ENCODE measurements at places on chromosomes 12 and 14.

- DNase-seq = no peak
Observed at GRCh38 chr12:125473501-125473900, 408.3 kb downstream of the AACS start.

GRCh38 chr14:91115986-91116770 is 2.3 kb downstream of the DGLUCY start:
- DNase-seq = no peak

GRCh38 chr14:80523518-80524117 is 312.3 kb upstream of the DIO2 start:
- DNase-seq = no peak

DNA sequence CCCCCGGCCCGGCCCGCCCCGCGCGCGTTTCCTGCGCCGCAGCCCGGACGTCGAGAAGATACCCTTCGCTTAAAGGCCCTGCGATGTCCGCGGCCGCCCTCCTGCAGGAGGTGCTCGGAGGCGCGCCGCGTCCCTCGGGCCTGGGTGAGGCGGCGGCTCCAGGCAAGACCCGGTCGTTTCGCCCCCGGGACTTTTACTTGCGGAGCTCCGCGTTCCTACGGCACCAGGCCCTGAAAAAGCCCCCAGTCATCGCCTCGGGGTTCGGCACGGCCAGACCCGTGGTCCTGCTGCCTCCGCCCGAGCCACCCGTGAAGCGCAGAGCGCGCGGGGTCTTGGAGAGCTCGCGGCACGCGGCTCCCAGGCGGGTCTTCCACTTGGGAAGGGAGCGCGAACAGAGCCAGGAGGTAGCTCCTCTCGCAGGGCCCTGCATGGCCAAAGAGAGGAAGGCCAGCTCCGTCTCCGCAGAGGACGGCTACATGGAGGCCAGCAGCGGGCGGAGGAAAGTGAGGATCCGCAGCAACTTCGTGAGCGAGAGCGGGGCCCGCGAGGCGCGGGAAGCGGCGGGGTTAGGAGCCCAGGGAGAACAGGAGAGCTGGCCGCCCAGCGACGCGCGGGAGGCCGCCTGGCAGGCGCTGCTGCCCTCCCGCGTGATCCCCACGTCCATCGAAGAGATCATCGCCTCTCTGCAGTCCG is 26.9 kb downstream of the TTC6 start:
- DNase-seq = no peak

DNA sequence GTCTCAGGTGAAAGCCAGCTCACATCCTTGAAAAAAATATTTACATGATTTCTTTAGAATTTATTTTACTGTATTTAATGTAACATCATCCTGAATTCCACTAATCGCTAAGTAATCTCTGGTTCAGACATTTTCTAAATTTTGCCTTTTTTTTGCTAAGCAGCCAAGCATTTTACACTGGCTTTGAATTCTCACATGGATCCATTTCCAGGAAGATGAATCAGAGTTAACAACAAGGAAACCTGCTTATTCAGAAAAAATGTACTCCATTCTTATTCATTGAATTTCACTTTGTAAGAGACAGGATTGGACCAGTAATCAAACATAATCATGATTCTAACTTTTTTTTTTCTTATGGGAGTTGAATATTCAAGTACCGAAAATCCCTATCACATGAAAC is 1785.1 kb upstream of the FLRT2 start:
- no peak for DNase-seq

Measured in A549 (cell line).